ENCODE measurements at places on chromosomes 16 and 17.

DNA sequence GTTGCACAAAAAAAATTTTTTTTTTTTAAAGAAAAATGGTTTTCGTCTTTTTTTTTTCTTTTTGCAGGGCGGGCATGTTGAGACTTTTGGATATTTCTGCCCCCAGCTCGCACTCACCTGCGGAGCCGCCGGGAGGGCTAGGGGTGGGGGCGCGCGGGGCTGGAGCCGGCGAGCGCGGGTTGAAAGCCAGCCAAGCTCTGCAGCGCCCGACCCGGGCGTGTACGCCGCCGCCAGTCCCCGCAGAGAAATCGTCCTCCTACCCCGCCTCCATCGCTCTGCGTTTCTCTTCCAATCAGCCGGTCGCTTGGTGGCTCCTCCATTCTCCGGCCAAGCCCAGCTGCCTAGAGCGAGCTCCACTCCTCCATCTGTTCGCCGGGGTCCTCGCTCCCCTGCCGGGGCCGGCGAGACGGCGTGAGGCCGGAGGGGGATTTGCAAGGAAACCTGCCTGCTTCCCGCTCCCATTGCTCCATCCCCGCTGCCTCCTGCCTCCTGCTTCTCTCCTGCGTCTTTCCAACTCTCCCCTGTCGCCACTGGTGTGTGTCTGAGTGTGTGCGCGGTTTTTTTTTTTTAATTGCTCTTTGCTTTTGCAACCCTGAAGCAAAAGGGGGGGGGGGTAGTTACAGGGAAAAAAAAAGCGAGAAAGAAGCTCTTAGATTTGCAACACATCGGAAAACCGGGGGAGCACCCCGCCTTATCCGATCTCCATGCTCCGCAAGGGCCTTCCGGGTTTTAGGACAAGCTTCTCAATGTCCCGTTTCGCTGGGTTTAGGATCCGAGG lies 1.8 kb upstream of the UBTF start:
- DNase-seq, result peak; percentile 78

GRCh38 chr16:82185012-82185411 lies 15.0 kb upstream of the MPHOSPH6 start:
- no peak for DNase-seq

DNA sequence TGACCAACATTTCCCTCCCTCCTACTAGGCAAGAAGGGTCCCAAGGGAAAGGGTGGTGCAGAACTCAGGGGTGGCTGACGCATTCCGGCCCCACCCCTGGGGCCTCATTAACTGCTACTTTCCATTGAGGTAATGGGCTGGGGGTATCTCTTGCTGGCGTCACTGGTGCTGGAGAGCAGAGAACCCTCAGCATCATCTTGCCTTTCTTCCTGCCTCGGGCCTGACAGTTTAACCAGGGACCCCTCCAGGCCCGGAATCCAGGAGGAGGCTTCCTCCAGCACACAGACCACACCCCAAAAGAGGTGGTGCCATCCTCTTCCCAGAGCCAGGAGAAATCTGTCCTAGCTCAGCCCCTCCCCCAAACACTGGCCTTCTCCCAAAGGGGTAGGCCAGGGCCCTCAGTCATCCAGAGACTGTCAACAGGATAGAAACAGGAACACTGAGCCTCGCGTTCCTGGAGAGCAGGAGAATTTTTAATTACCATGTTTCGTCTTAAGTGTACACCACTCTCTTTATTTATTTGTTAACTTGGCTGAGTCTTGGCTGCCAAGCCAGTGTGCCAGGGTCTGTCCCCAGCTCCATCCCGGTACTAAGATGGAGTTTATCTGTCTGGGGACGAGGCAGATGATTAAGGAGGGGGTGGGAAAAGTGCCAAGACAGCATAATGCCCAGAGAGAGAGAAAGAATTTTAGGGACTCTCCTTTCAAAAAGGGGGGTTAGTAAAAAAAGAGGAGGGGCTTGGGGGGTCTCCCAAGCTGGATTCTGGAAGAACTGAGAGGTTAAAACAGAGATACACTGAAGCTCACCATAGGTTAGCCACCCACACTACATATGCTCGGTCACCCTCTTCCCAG lies 5.1 kb downstream of the ETV4 start:
- no peak for DNase-seq

DNA sequence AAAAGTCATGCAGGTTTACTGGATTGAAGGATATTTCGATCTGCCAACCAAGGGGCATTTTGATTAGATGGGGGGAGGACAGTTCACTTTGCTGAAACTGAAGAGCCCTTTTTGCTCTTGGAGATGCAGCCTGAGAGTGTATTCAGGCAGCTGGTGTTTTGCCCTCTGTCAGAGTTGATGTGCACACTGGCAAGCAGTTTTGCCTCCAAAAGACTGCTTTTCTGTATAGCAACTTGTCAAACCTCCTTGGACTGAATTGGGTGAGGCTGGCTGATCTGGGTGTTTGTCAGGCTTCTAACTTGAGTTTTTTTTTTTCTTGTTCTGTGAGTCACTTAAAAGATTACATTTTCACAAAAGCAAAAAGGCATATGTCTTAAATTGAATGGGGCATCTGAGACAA lies 22.6 kb upstream of the ANKFN1 start:
- DNase-seq, result no peak

GRCh38 chr16:11128211-11129141 lies 127.5 kb downstream of the SOCS1 start:
- no peak for DNase-seq

- DNase-seq, result no peak
These were observed 8.2 kb upstream of the LASP1NB start for GRCh38 chr17:38917259-38917658.

- DNase-seq, result no peak
These were observed 61.6 kb downstream of the TIMM22 start for GRCh38 chr17:1058423-1059130.

- no peak for DNase-seq
These were observed 14.0 kb downstream of the CYB5B start for GRCh38 chr16:69438465-69438864.

GRCh38 chr17:2990396-2990795 lies 73.0 kb downstream of the OR1D5 start:
- DNase-seq, result no peak

DNA sequence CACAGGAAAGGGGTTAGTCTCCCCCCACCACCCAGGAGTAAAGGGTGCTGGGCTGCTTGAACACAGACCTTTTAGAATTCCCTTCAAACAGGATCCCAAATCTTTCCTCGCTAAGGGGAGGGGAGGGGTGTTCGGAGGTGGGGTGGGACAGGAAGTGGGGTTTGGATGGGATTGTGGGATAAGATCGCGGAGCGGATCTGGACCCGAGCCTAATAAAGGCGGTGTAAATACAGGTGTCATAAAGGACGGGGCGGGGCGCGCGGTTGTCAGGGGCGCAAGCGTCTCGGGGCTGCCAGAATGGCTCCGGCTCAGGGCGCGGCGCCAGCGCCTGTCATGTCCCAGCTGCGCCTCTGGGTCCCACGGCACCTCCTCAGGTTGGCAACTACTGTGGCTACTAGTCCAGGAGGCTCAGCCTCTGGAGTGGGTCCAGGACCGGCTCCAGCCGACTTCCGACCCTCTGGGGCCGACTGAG lies 59.8 kb upstream of the FBXO47 start:
- DNase-seq, result peak; percentile 58

DNA sequence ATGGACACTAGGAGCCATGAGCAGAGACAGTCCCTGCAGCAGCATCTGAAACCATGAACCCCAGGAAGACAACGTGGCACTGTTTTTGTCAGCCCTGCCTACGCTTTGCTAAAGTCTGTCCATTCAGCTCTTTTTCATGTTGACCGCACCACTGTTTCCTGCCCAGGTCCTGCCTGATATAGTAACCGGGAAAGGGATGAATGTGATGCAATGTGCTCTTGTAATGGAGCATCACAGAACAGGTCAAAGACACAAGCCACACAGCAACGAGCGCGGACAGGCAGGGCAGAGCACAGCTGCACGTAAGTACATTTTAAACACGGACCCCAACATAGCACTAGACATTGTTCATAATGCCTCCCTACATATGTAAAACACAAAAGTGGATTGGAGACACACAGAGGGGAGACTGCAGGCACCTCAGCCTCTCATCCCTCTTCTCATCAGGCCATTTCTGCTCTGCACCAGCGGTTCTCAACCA lies 16.9 kb upstream of the TNFRSF13B start:
- DNase-seq, result no peak

DNA sequence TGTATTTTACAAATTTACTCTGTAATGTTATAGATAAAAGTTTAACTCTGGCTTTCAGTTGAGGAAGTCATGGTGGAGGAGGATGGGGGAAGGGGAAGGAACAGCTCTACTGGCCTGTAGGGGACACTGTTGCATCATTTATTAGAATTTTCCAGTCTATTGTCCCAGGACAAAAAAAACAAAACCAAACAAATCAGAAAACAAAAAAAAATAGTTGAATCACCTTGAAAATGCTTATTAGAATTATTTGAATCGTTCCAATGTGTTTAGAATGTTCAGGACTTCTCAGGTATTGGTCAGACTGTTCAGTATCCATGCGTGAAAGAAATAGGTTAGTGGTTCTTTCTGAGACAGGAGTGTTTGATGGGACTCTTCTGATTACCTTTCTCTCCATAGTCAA lies 242.0 kb downstream of the FTO start:
- peak; percentile 26 for DNase-seq

DNA sequence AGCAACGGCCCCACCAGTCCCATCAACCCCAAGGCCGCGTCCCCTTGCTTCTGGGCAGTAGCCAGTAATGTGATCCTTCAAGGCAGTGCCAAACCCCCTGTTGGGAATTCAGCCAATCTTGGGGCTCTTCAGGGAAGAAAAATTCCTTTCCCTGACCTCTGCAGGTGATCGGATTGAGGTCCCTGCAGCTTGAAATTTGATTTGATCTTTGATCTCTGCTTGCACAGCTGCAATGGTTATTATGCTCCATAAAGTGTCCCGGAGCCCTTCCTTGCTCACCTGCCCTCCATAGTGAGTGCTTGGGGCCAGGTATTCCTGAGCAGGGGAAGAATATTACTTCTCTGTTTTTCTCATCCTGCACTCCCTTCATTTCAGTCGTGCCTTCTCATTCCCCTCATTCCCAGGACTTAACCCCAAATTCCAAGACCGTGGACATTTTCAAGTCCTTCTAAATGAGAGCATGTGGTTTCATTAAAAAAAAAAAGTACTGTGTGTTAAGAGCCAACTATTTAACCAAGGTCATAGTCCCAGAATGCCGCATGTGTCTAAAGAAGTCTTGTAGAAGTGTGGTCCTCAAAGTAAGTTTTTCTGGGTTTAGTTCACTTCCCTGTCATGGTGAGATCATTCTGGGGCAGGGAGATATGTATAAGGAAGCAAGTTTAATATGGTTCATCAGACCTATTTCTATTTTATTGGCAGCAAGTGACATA lies 56.3 kb downstream of the SOX9 start:
- no peak for DNase-seq

DNA sequence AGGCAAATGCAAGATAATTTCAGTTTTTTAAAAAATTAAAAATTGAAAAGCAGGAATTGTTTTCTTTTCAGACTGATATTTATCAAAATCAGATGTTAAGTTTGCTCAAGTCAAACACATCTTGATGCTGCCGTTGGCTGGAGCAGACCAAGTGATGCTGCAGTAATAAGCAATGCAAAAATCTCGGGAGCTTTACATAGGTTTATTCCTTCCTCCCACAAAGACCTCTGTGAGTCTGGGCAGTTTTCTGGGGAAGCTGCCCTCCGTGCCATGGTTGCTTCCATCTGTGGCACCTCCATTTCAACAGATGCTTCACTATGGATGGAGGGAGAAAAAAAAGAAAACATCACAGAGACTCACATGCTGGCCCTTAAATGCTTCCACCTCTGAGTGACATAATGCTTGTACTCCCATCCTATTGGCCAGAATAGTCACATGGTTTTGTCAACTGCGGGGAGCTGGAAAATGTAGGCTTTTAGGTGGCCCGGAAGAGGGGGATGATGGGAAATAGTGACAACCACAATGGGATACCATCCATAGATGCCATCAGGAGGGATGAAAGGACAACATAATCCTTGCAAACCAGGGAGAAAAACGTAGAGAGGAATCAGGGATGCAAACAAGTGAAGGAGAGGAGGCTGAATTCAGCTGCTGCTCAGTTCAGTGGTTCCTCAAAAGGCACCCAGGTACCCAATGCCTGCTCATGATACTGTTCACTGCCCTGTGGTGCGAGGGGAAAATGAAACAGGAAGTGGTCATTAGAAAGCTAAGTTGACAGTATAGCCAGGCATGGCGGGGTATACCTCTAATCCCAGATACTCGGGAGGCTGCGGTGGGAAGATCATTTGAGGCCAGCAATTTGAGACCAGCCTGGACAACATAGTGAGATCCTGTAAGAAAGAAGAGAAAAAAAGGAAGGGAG lies 13.5 kb upstream of the ERCC4 start:
- DNase-seq, result peak; percentile 29

- DNase-seq, result no peak
These were observed 13.6 kb upstream of the CCL22 start for GRCh38 chr16:57345021-57345420.

GRCh38 chr16:54233615-54234014 lies 53.0 kb downstream of the IRX3 start:
- DNase-seq, result no peak

DNA sequence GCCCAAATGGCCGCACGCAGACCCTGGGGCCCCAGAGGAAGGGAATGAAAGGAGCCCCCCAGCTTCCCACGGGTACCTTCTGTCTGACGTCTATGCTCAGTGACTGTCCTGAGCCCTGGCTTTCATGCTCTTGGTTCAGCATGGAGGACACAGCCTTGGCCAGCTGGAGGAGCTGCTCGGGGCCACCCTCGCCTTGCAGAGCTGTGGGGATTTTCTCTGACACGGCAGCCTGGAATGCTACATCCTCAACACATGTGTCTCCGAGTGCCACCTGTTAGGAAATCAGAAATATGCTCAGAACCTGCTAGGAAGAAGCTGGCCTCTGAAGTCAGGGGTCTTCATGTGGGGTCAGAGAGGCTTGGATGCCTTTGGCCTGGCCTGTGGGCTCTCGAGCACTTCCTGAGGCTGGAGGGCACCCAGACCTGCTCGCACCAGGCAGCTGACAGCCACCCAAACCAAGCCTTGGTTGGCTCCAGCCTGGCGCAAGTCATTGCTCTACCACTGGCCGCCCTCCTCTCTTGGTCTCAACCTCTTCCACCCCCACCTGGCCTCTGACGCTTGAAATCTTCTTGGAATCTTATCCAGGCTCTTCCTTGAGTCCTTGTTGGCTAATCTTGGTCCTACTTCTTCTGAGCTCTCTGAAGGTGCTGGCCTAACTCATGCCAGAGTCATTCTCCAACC lies 63.7 kb upstream of the BCO1 start:
- no peak for DNase-seq

DNA sequence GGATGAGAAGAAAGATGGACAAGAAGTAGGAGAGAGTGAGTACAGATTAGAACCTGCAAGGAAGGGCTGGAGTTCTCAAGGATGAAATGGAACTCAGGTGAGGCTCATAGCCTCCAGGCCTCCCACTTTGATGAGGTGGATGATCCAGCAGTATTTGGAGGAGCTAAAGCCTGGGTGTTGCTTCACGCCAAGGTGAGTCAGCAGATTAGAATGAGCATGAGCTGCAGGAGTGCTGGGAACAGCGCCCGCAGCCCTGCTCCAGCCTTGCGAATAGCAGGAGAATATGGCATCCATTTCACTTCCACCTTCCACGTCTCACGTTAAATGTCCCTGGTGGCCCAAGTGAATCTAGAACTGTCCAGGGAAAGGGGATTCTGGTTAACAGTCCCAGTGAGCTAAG lies 94.4 kb upstream of the CPHXL start:
- DNase-seq, result peak; percentile 51

GRCh38 chr17:12287953-12288352 lies 267.3 kb downstream of the MAP2K4 start:
- DNase-seq, result no peak

All from SW480 (cell line).